ENCODE measurements at places on chromosomes 1 and 21.
A peak's percentile ranks its signal among the peaks of the same experiment; 100 is the strongest.

DNA sequence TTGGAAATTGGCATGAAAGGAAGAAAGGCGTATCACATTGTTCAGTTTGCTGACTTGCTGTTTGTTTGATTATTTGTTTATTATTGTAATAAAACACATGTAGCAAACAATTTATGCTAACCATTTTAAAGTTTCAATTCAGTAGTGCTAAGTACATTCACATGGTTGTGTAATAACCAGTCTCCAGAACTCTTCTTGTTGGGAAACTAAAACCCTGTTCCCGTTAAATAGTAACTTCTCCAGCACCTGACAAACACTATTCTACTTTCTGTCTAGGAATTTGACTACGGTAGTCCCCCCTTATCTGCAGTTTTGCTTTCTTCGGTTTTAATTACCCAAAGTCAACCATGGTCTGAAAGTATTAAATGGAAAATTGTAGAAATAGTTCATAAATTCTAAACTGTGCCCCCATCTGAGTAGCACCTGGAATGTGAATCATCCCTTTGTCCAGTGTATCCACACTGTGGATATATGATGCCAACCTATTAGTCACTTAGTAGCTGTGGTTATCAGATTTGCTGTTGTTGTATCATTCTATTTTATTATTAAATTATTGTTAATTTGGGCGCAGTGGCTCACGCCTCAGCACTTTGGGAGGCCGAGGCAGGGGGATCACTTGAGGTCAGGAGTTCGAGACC, 5.5 kb downstream of the MORC3 start:
- no peak for DNase-seq

DNA sequence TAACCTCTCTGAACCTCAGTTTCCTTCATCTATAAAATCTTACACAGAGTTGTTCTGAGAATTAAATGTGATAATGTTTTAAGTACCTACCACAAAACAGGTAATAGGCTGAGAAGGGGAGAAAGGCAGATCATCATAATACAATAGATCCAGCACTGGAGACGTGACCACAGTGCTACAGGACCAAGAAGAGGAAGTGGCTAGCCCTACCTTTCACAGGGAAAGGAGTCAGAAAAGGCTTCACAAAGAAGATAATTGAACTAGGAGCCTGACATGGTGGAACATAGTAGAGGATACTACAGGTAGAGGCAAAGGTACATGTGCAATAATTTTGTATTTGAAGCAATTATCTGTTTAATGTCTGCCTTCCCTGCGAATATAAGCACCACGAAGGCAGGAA, 45.1 kb downstream of the ERI3 start:
- no peak for DNase-seq

DNA sequence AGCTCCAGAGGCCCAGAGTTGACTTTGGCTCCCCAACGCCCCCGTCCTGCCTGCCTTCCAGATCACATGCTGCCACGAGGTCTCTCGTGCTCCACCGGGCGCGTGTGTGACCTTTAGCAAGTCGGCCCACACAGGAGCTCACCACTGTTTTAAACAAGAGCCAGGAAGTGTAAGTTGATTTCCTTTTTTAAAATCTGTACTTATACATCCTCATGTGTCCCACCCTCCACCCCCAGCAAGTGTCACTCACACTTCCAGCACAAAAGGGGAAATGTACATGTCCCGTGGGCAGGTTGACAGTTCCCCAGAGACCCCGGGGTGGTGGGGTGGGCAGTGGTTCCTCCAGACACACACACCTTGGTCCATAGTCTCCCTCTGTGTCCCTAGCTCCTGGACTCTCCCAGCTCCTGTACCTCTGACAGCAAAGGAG, 84.4 kb downstream of the STUM start:
- peak; percentile 58 for DNase-seq

DNA sequence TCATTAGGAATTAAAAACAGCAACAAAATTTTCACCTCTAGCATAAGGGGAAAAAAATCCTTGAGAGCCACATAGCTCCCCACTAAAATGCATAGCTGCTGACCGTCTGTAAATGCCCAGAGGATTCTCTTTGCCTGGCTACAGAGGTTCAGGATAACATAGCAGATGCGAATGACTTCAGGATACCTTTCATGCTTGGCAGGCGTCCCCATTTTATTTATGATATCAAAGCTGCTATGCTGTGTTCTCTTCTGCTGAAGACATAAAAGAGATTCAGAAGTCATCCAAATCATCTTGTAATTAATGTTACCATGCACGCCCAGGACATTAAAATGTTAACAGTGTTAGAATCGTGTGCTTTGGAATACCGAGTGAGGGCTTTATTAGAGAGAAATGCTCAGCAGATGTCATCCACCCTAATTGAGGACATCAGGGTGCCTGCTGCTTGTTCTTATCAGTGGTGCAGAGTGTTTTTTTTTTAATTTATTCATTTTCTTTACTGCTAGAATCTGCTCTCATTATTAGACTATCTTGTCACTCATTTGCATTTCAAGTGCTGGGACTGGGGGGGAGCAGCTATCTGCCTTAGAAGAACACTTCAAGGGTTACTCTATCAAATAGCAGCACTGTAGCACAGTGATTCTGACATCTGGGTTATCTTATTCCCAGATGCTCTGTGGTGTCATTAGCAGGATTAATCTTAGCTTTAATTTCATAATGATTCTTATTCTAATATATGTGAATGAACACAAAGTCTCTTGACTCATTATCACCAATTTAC, 139.5 kb downstream of the ZNF326 start:
- no peak for DNase-seq

DNA sequence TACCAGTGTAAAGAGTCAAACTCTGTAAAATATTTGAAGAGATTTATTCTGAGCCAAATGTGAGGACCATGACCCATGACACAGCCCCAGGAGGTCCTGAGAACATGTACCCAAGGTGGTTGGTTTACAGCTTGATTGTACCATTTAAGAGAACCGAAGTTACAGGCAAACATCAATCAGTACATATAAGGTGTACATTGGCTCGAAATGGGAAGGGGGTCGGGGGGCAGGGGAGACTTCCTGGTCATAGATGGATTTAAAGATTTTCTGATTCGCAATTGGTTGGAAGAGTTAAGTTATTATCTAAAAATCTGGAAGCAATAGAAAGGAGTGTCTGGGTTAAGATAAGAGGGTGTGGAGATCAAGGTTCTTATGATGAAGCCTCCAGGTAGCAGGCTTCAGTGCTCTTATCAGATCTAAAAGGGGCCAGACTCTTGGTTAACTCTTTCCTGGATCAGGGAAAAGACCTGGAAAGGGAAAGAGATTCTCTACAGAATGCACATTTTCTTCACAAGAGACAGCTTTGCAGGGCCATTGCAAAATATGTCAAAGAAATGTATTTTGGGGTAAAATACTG, 47.5 kb upstream of the NTPCR start:
- DNase-seq: no peak

DNA sequence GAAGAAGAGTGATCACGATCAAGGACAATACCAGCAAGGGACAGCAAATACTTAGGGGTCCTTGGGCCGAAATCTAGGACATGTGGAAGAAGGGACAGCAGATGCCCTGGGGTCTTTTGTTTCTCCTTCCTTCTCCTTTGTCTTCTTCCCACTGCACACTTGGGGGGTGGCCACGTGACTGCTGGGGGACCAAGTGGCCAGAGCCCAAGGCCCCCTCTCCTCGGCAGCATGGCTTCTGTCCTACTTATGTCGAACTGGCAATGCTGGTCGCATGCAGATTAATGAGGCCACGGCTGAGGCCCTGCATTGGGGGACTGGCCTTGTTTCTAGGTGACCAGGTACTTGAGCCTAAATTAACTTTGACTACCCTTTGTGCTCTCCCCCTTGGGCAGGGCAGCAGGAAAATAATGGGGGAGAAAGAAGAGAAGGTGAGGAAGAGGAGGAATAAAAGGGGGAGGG, 83.0 kb downstream of the GRIK3 start:
- DNase-seq: no peak

GRCh38 chr21:46069719-46070279, 28.1 kb upstream of the COL6A2 start:
- no peak for DNase-seq

DNA sequence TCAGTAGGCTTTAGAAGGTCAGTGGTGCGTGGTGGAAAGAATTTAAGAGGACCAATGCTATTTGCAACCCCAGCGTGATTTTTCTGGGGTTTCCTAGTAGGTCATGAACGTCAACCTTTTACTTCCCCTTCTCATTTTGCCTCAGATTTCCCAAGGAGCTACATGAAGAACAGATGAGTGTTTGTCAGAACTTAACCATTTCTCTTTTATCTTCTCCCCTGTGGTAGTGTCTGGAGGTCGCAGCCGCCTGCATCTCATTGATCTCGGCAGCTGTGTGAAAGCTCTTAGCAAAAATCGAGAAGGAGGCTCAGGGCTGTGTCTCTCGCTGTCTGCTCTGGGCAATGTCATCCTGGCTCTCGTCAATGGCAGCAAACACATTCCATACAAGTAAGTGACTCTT, 491.1 kb downstream of the KIF26B start:
- peak; percentile 55 for DNase-seq
